ENCODE measurements at places on chromosomes 1 and 21.

DNA sequence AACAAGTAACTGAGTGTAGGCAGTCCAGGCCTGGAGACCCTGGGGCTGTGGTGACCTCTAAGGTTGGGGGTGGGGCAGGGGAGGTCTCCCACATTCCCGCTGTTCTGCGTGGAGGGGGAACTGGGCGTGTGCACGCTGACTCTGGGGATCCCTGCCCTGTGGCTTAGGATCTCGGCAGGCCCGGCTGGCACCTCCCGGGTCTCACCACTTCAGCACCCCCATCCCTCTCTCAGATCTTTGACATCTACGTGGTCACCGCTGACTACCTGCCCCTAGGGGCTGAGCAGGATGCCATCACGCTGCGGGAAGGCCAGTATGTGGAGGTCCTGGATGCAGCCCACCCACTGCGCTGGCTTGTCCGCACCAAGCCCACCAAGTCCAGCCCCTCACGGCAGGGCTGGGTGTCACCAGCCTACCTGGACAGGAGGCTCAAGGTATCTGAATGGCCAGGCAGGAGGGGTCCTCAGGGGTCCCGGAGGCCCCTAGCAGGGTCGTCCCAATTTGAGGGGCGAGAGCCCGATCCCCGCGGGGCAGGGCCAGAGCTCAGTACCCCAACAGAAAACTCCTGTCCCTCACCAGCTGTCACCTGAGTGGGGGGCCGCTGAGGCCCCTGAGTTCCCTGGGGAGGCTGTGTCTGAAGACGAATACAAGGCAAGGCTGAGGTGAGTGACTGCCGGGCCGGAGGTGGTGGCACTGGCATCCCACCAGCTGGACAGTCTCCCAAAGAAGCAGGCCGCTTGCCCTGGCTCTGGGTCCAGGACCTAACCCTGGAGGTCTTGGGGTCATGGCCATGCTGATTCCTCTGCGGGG is 68.7 kb downstream of the TRIM11 start:
- no peak for DNase-seq

GRCh38 chr1:95935719-95936118 is 701.7 kb downstream of the RWDD3 start:
- DNase-seq = no peak

DNA sequence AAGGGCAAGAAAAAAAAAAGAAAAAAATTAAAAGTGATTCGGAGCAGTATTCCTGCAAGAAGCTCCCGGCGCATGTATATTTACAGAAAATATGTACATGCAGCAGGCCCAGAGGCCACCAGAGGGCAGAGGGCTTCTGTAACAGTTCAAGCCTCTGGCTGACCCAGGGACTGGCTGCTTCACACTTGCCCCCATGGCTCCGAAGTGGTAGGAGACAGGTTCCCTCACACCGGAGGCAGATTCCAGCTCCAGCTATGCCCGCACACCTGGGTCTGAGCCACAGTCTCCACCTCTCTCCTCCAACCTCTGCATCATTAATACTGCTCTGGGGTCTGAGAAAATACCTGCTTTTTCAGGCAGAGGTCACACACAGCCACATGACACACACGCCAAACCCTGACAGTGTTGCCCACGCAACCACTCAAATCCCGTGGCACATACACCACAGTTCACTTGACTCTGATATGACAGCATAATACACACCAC is 2.2 kb upstream of the ARHGAP30 start:
- DNase-seq = no peak

- no peak for DNase-seq
Measured at GRCh38 chr1:84096176-84096575, 47.9 kb upstream of the PRKACB start.

DNA sequence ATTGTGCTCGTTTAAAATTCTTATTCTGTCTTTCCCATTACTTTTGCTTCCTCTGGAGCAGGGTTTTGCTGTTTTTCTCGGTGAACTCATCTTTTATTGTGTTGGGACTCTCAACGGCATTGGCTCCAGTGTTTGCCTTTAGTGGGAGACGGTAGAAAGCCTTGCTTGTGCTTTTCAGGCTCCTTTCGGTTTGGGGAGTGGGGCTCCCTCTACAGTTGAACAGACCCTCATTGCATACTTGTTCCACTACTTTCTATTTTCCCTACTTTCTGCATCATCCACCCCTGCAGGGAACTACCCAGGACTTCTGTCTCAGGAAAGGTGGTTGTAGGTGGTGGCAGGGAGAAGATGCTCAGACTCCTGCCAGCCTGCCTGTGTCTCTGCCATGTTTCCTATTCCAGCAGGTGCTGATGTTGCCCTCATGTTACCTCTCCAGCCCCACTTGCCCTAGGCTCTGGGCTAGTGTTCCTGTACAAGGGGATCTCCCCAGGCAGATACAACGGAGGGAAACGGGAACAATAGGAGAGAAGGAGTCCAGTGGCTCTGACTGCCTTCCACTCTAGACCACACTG is 68.5 kb upstream of the ZBTB18 start:
- DNase-seq = no peak

DNA sequence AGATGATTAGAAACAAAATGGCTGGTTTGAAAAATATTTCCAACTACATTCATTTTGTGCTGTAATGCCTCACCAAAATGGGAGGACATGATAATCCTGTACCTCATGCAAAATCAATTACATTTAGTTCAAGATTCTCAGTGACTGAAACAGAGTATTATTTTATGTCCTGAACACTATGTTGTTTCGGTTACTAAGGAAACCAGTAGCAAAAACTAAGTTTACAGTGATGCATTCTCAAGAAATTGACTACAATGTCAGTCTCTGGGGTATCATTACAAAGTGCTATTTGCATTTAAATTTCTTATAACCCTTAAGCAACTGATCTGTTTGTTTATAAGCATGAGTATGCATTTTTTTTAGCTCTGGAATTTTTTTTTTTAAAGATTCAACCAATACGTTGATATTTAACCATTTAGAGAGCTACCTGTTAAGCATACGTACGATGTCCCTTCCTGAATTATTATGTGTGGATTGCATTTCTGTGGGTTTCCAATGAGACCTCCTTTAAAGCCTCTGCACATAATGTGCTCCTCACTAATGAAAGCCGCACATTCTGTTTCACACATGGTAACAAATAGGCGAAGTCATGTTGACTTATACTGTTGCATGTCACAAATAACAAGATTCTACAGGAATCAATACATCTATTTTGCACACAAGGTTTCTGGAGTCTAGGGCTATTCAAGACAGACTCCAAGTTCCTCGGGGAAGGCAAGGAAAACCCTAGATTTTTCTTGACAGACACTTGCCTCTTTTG is 1035.7 kb downstream of the ADGRL2 start:
- DNase-seq = no peak

DNA sequence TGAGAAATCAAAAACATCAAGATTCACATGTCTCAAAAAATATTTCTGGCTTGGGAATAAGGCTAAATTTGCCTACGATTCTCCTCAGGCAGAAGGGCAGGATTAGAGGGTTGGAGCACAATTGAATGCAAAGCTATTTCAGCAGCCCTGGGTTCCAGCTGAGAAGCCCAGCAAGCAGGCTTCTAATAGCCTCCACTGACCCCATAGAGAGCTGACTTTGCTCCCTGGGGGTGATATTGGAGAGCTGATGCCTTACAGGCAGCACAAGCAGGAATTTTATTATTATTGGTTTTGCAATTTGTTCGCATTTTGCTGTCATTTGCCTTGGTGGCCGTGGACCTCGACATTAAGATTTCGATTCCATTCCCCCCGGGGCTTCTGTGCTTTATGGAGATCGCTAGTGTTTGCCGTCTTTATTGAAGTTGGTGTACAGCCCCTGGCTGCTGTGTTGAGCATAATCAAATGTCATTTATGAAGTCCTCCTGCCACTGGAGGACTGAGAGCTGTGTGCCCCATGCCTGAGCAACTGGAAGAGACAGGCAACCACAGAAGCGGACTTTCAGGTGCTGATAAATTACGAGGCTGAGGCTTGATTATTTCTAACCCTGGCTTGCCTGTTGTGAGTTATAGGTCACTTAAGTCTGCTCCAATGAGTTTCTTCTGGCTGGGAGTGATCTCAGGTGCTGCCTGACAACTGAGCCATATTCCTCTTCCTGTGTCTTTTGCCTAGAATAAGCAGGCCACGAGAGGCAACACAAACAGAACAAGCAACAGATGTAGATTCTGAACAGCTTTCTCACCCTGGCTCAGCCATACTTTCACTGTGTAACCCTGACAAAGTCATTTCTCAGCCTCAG is 518.4 kb upstream of the CAMK1G start:
- no peak for DNase-seq

DNA sequence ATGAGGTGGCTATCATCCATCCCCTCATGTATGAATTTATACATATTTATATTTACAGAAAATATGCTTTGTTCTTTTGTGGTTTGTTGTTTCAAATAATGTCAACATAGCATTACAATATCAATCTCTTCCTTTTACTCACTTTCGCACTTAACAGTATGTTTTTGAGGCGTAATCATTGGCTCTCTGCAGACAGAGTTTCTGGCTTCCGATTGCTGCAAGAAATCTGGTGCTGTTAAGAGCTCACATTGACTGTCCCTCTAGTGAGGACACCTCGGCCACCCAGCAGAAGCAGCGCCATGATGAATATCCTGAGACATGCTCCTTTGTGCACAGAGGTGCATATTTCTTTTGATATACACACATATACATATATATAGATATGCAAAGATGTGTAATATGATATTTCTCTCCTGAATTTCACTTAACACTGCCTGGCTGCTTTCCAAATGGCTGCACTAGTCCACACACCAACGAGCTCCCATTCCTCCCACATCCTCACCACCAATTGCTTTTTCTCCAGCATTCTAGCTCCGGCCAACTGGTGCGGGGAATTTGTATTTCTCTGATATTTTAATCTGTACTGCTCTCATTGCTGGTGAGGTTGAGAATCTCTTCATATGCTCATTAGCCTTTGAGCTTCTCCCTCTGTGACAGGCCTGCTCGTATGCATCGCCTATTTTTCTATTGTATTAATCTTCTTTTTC is 248.4 kb downstream of the SIPA1L2 start:
- no peak for DNase-seq

DNA sequence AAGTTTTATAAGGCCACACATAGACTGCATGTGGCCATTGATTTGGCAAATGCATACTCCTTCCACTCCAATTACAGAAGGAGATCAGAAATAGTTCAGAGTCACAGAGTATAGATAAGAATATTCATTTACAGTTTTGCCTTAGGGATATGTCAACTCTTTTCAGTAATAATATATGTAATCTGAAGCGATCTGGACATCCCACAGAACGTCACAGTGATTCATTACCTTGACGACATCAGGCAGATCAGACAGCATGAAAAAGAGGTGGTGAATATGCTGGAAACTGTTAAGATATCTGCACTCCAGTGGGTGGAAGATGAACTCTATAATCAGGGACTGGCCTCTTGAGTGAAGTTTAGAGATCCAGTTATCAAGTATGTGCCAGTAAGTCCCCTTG is 240.4 kb downstream of the DPYD start:
- no peak for DNase-seq

DNA sequence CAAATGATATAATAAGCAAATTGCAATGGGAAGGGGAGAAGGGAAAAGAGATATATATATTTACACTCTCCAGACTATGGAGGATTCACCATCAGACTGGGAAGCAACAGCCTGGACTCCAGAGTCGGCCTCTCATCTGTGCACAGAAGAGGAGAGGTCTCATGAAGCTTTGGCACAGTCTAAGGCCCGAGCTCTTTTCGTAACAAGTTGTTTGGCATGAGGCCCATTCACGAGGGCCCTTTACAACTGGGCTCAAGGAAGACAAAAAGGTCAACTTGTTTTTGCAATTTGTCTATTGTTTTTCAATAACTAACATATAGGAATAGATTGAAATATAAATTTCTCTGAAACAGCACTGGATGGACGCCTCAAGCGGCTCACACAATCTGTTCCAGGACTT is 66.7 kb upstream of the AJAP1 start:
- no peak for DNase-seq

- no peak for DNase-seq
Measured at GRCh38 chr1:224851848-224852261, 77.6 kb upstream of the DNAH14 start.
